A549 treated with RU486 at 1 μM for 4 hours (cell line): ENCODE measurements at places on chromosomes 12 and 14. TPM values are rescaled to one million over a fixed set of nuclear protein-coding genes. Genes with fewer than 3 reads are reported as not detected.

Gene GPR68
- total RNA-seq = 0.12 to 0.19 TPM in 2 of 5 replicates, not detected in the others

Gene LAG3
- 0.69 to 1.6 TPM (median 1.3 TPM) in 5 replicates for total RNA-seq

Gene DNAH10
- total RNA-seq = 0.17 to 0.35 TPM (median 0.21 TPM) in 5 replicates

Gene TAS2R50
- total RNA-seq = not detected in 5 replicates
